Activated CD8-positive, alpha-beta memory T cell treated with anti-CD3 and anti-CD28 coated beads for 1 hour (primary cell): ENCODE measurements at places on chromosomes 3 and 15.

- DNase-seq: no peak
Measured at GRCh38 chr3:151604891-151605290, 128.8 kb upstream of the AADACL2 start.

DNA sequence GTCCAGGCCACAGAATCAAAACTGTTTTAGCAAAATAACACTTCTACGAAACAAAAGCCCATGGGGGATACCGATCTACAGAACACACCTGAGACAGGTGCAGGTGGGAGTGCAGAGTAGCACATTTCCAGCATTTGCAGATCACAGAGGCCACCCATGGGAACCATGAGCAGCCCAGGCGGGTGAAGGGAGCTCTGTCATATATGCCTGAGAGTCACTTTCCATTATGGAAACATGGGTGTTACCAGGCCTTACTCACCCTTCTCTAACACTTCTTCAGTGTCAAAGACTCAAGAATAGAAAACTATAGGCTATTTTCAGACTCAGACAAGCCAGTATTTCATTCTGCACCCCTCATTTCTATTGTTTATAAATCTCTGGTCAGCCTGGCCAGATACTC is 3.5 kb downstream of the PLA1A start:
- no peak for DNase-seq

DNA sequence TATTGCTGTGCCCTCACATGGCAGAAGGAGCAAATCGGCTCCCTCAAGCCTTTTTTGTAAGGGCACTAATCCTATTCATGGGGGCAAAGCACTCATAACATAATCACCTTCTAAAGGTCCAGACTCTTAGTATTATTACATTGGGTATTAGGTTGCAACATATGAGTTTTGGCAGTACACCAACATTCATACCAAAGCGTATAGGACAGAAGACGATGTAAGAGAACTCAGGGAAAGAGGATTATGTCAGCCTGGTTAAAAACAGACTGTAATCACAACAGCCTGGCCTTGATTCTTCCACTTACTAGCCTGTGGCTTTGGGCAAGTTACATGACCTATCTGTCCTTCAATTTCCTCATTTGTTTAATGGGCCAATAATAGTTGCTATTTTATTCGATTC is 828.5 kb upstream of the NECTIN3 start:
- DNase-seq: no peak

DNA sequence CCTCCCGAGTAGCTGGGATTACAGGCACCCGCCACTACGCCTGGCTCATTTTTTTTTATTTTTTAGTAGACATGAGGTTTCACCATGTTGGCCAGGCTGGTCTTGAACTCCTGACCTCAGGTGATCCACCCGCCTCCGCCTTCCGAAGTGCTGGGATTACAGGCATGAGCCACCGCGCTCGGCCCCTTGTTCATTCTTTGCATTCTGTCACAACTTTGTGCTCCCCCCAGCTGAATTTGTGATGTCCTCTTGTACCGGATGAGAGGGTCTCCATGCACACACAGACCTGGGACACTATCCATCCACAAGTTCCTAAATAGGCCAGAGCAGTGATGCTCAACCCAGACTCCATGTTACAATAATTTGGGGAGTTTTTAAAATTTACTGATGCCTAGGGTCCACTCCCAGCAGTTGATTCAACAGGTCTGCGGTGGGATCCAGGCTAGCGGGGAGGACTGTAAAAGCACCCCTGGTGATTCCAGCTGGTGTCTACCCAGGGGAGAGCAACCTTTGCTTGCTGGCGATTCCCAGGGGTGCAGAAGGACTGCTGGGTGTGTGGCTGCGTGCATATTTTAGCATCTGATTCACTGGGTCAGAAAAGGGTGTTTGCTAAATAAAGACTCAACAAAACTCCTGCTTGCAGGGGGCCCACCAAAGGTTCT is 1.0 kb downstream of the RASSF1 start:
- no peak for DNase-seq

DNA sequence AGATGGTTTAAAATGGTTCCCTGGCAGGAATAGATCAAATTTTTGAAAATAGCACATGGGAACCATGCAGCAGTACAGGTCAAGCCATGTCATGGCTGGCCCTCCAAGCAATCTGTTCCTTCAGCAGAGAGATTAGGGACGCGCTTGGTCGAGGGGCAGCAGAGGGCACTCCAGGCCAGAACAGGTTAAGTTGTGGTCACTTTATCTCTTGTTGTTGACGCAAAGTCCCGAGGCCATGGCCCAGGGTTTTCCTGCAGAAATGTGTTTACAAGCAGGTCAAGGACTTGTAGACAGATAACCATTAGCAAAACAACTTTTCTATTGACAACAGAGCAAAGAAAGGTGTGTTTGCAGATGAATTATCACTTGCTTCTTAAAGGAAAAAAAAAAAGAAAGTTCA is 570.0 kb upstream of the NR2F2 start:
- DNase-seq: no peak

GRCh38 chr3:125386811-125387210 is 11.7 kb upstream of the ZNF148 start:
- DNase-seq: no peak

- DNase-seq: peak; percentile 1
Measured at GRCh38 chr15:35545316-35545823, 595 bp downstream of the DPH6 start.

GRCh38 chr3:19221081-19221480 is 72.8 kb downstream of the KCNH8 start:
- DNase-seq: no peak

DNA sequence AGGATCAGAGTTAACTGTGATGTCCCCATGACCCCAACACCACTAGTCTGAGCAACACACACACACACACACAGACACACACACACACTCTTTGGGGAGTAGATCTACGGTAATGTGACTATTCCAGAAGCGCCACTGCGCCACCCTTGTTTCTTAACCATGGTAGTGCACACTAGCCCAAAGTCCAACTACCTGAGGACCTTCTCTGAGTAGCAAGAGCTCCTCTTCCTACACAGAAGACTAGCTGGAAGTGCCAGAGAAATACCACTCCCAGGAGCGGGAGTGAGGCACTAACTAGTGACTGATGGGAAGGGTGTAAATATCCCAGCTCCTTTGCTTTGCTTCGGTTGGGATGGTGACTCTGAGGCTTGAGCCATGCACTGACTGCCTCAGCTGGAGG is 96.0 kb upstream of the EIF1B start:
- no peak for DNase-seq

GRCh38 chr15:98551936-98552562 is 96.3 kb upstream of the IGF1R start:
- DNase-seq: no peak

DNA sequence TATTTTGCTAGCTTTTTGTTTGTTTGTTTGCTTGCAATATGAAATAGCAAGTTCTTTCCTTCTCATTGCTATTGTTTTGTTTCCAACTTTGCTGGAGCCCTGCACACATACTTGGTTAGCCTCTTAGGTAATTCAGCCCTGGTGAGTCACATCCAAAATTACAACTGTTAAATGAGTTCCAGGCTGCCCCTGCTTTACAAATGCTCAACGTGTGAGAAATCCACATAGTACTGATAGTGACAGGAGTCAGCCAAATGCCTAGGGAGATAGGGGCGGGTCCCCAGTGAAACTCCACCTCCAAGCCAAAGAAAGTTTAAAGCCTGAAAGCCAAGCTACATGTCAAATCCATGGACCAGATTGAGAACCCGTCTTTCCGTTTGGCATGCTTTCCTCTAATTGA is 81.3 kb upstream of the RNF7 start:
- DNase-seq: no peak

GRCh38 chr3:58161435-58162398 is 49.1 kb downstream of the DNASE1L3 start:
- no peak for DNase-seq

DNA sequence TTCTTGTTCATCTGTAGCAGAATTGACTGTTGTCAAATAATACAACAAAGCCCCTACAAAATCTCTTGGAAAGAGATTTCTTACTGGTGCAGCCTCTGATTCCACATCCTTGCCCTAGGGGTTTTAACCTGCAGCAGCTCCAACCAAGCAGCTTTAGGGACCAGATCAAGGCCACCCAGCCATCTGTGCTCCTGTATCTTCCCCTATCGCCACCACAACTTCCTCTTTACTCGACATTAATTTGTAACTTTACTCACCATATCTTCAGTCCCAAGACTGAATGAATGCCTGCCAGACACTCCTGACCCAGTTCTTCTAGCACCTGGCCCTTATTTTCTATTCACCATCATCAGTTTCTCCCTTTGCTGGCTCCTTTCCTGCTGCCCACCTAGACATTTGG is 156.6 kb upstream of the IL12A start:
- DNase-seq: no peak

- DNase-seq: no peak
Measured at GRCh38 chr15:23472678-23473077, 25.6 kb upstream of the GOLGA6L2 start.

DNA sequence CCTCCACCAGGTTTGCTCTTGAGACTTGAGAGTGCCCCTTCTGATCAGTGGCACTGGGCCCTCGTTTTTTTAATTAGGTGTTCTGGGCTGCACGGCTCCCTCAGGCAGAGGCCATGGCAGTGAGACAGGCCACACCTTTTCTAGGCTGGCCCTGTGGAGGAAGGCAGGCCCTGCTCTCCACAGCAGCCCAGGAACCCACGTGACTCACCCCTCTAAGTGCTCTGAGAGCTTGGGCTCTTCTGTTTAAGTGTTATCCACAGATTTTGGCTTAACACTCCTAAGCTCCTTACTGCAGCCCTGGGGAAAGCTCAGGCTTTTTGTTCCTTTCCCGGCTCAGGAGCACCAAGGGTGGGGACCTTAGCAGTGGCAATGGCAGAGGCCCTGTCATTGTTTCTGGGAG is 463.2 kb upstream of the GBE1 start:
- DNase-seq: no peak

DNA sequence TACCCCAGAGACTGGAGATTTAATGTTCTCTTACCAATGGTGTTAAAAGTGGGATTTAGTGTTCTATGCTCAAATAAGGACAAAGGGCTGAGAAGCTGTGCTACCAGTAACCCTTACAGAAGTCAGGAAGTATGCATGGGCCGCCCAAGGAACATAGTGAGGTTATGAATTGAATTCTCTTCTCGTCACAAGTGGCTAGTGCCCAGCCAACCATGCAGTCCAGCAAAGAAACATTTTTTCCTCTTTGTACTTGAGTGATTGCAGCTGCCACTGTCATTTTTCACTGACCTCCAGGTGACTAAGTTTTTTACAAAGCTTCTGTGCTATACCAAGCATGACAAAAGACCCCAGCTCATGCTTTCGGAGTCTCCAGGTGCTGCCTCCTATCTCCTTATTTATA is 110.6 kb upstream of the DCBLD2 start:
- DNase-seq: no peak

DNA sequence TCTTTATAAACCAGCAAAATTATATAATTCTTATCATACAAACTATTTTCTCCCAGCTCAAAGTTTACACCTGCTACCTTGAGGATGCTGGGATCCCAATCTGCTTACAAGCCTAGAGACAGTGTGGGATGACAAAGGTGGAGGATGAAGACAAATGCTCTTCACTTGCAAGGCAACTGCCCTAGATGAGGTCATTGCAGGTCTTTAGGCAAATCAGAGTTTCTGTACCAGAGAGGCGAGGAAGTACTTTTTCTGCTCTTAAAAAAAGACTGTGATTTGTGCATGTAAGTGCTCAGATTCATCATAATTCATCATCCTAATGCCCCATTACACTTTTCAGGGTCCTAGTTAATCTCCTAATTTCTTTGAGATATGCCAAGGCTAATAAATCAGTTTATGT is 376.1 kb downstream of the ZPLD1 start:
- no peak for DNase-seq

- DNase-seq: no peak
Measured at GRCh38 chr3:100753846-100754245, 44.6 kb downstream of the TFG start.

DNA sequence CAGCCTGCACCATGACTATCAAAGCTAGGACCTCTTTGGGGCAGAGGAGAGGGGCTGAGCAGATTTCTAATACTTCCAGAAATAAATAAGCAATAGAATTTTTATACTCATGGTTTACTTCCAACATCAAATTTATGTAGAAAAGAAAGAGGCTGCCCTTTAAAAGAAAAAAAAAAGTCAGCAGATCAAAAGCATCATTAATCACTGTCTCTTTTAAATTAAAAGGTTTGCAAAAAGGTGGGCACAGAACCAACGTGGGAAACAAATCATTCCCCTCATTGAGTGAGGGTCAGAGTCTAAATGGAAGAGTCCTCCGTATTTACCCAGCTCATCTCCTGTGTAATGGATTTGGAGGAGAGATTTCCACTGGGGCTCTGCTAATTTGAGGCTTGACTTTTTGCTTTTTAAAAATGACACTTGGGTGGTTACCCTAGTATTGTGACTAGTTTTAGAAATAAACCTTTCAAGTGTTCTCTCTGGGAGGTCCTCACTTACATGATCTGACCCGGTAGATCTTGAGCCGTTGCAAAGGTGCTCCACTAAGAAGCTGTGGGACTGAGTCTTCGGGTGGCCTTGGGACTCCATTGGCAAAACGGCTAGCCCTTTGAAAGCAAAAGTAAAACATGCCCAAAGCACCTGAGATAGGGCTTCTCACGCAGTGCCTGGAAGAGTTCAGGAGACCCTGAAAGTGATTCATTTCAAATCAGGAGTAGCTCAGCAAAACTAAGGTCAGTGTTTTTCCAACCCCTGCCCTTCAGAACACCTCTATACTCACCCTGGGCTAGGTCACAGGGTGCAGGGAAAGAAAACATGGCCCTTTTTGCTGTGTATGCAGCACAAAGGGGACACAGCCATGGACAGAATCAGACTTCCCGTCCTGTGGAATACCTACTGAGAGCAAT is 320.9 kb downstream of the FOXP1 start:
- no peak for DNase-seq

DNA sequence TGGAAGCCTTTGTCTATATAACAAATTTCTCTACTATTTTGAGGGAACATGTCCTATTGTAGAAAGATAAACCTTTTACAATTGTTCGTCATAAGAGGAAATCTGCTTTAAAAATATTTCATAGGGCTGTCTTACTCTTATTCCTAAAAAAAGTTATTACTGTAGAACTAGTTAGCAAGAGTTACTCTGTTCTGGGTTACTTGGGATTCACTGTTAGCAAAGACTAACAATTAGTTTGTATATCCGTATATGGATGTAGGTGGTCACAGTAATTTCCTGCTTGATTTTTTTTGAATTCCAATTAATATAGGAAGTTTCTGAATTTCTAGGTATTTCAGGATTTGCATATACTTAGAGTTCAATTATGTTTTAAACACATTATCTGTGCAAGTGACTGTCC is 413.5 kb downstream of the RBMS3 start:
- no peak for DNase-seq

DNA sequence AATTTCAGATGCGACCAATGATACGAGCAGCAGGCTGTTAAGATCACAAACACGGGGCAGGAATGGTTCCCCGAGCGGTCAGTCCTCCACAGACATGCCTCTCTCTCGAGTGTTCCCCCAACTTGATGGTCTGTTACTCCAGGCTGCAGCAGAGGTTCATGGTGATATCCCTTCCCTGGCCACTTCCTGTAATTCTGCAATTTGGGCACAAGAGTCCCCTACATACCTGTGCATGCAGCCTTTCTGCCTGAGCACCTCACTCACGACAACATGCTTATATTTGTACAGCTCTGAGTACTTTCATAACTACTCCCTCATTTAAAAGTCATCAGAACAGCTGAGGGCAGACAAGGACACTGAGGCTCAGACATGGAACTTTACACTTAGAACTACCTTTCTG is 408.1 kb upstream of the NR2F2 start:
- no peak for DNase-seq

GRCh38 chr3:113533534-113533892 is 1.2 kb downstream of the SIDT1 start:
- DNase-seq: no peak
